NCI-H526 treated with DMSO at 0.1 percent for 48 hours (cell line): ENCODE measurements at places on chromosomes 12 and 14.

GRCh38 chr14:57352396-57353170, 37.8 kb upstream of the NAA30 start:
- DNase-seq: no peak

DNA sequence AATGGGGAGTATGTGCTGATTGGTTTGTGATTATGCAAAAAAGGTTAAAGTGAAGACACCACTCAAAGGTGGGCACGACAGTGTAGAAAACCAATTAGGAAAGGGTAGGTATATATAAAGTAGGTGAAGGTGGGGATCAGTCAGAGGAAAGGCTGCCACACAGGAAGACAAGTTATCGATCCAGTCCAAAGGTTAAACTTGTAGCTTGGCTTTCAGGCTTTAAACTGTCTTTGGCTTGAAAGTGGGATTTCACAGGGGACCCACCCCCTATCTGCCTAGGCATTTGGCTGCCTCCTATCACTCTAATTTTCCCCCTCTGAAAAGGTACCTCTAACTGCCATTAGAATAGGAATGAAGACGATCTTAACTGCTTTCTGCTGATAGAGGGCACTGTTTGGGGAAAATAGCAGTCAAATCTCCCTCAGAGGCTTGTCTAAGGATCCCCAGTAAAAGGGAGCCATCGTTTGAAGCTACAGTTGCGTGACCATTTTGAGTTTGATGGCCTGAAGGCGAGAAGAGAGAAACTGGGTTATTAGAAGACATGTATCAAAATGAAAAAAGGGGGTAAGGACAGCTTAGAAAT, 250.2 kb downstream of the GPHN start:
- no peak for DNase-seq

GRCh38 chr12:49478949-49479664, 59.7 kb upstream of the KCNH3 start:
- DNase-seq: no peak

- no peak for DNase-seq
Observed at GRCh38 chr12:109779382-109779781, 53.8 kb downstream of the TRPV4 start.

- DNase-seq: no peak
Observed at GRCh38 chr12:100253437-100253836, 13.4 kb downstream of the DEPDC4 start.

- DNase-seq: no peak
Observed at GRCh38 chr14:50947446-50947845, 3.2 kb upstream of the PYGL start.

GRCh38 chr14:106094654-106095189, 568.3 kb downstream of the TMEM121 start:
- no peak for DNase-seq

- DNase-seq: no peak
Observed at GRCh38 chr12:121766290-121767039, 27.0 kb downstream of the RHOF start.

- no peak for DNase-seq
Observed at GRCh38 chr12:10551375-10551774, 45.7 kb downstream of the EIF2S3B start.

DNA sequence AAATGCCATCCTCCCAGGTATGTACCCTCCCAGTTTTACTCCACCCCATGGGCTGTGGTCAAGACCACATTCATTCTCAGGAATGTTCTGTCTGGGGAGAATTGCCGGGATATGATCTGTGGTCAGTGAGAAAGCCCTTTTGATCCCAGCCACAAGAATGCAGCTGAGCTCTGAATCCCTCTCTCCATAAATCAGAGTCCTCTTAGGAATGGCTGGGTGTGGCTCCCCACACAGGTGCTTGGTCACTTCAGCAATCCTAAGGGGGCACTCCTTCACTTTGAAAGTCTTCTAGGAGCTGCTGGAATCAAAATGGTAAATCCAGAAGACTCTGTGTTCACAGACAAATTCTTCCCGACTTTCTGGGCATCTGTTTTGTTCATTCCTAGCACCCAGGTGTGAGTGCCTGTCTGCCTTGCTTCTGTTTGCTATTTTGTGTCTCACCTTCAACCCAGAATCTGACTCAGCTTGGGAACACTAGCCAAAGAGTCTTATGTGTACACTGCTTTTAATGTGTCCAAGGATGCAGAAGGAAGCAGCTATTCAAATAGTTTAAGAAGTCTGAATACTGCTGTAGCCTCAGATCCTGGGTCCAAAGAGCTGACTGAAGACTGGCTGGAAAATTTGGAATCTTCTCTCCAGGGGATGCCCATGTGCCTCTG, 144.6 kb upstream of the CDKN3 start:
- no peak for DNase-seq

DNA sequence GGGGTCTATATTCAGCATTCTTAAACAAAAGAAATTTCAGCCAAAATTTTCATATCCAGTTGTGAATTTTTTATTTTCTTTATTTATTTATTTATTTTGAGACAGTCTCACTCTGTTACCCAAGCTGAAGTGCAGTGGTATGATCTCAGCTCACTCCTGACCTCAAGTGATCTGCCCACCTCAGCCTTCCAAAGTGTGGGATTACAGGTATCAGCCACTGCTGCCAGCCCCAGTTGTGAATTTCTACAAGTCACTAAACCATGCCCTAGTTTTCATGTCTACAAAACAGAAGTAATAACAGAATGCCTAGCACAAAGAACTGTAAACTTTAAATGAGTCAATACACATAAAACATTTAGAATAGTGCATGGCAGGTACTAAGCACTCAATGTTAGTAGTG, 254.2 kb downstream of the C12orf50 start:
- DNase-seq: no peak
